Posterior vena cava (tissue), 2 donors: ENCODE measurements at places on chromosomes 1 and 21. TPM values are rescaled to one million over a fixed set of nuclear protein-coding genes. Genes with fewer than 3 reads are reported as not detected.

Gene CTSK
- total RNA-seq: 136 TPM

Gene AKR1A1
- total RNA-seq: 119 TPM

Gene OR2L8
- not detected for total RNA-seq

Gene NID1
- 189 TPM for total RNA-seq

Gene ARMH1
- 1.6 TPM for total RNA-seq

Gene KRTAP27-1
- total RNA-seq: not detected

Gene PLA2G2A
- total RNA-seq: 310 TPM

Gene PTGS2
- total RNA-seq: 9.3 TPM

Gene CIART
- total RNA-seq: 6.7 TPM

Gene GBP5
- total RNA-seq: 1.6 TPM
